ENCODE measurements at places on chromosomes 13 and 19.

- no peak for DNase-seq
Observed at GRCh38 chr13:100275746-100276145, 186.9 kb downstream of the PCCA start.

DNA sequence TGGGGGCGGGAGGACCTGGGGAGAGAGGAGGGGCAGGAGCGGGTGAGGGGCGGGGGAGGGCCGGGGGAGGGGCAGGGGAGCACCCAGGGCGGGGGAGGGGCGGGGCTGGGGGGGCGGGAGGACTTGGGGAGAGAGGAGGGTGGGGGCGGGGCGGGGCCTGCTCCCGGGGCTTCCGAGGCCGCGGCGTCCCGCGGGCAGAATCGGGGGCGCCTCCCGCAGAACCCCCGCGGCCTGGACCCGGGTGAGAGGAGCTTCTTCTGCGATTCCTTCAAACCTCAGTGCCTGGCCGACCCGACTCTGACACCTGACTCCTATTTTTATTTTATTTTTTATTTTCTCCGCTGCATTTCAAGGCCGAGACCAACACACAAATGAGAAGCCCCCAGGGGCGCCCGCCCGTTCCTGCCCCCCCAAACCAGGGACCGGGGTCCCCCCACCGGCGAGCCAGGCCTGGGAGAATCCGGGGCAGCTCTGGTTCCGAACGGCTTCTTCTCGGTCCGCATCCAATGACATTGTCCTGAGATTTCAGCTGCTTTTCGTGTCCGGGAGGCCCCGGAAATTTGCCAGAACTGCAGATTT is 470 bp upstream of the GRTP1 start:
- no peak for DNase-seq

DNA sequence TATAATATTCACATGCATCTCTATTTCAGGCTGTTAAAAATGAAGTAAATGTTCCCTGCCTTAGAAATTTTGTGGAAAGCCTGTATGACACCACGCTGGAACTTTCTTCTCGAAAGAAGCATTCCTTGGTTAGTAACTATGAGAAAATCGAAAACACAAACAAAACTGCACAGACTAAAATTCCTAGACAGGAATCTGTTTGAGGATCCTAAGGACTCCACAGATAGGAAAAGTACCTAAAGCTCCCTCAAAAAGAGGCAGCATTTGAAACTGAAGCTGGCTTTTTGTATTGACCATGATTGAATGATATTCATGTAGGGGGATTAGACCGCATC is 103.4 kb downstream of the FRY start:
- DNase-seq: no peak

GRCh38 chr13:91904005-91904404 is 505.6 kb downstream of the GPC5 start:
- no peak for DNase-seq

DNA sequence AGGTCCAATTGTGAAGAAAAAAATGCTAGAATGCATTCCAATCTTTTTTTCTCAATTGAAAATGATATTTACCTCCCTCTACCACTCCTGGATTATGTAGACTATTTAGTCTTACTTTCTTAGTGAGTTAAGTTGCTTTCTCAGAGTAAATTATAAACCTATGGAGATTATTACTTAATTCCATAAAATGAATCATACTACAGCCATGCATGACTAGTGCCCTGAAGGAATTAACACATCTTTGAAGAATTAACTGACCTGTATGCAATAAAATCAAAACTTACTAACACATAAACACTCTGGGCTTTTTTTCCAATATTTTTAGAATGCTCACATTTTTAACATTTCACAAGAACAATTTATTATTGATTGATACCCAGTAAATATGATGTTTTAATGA is 379.4 kb upstream of the DACH1 start:
- no peak for DNase-seq

DNA sequence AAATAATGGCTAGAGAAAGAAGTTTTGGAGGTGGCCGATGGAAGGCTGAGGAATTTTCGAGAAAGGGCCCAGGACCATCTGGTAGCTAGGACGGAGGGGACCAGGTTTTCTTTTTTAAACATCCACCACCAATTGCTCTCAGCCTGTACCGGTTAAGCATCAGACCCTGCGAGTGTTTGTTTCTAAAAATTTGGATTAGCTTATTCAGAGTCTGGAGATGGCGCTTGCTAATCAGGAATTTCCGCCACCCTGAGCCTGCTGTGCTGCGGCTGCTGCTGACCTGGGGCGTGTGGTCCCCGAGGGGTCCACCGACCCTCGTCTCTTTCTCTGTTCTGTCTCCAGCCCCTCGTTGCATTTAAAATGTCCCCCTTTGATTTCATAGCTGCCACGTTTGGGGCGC is 2.0 kb downstream of the UHRF1 start:
- DNase-seq: no peak

GRCh38 chr19:54024660-54025059 is 33.2 kb downstream of the CACNG6 start:
- no peak for DNase-seq

- no peak for DNase-seq
Observed at GRCh38 chr19:35720648-35721047, 2.8 kb downstream of the KMT2B start.

- DNase-seq: no peak
Observed at GRCh38 chr13:33934343-33934742, 116.4 kb downstream of the RFC3 start.

DNA sequence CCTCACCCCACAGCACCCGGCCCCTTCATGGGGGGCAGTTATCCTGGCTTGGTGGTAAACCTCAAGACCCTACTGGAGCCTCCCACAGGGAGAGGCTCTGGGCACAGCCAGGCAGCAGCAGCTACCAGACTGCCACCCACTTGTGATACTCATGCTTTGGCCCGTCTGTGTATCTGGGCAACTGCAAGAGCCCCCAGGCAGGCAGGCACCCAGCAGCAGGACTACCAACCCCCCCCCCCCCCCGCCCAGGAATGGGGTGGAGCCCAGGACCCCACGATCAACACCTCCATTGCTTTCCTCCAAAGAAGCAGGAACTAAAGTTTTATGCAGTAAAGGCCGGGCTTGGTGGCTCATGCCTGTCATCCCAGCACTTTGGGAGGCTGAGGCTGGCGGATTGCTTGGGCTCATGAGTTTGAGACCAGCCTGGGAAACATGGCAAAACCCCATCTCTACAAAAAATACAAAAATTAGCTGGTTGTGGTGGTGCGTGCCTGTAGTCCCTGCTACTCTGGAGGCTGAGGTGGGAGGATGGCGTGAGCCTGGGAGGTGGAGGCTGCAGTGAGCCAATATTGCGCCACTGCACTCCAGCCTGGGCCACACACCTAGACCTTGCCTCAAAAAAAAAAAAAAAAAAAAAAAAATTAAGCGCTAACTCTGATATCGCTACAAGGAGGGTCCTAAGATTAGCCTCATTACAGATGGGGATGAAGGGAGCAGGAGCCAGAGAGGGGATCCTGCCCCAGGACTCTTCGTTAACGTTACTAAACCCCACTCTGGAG is 1.1 kb upstream of the LYL1 start:
- no peak for DNase-seq

DNA sequence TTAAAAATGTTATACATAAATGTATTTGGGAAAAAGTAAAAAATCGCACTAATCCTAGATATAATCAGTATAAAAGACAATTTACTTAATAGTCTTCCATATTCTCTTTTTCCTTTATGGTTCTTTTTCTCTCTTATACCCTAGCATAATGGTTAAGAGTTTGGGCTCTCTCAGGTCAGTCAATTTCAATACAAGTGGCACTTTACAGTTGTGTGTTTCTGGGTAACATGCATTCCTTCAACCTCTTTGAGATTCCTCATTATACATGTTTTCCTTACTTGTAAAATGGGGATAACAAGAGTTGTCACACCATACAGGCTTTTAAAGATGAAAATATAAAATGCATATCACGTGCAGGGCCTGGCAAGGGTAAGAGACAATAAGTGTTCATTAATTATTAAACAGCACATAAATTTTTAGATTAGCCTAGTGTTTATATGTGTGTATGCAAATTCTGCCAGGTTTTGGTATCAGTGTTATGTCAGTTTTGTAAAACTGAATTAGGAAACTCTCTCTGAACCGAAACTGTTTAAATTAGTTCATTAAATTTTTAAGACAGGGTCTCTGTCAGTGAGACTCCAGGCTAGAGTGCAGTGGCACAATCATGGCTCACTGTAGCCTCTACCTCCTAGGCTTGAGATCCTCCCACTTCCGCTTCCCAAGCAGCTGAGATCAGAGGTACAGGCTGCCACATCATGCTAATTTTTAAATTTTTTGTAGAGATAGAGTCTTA is 49.8 kb downstream of the ELF1 start:
- no peak for DNase-seq

- peak; percentile 93 for DNase-seq
Observed at GRCh38 chr13:101289764-101290163, 126.5 kb downstream of the NALCN start.

- no peak for DNase-seq
Observed at GRCh38 chr13:73870970-73871935, 263.0 kb downstream of the KLF12 start.

DNA sequence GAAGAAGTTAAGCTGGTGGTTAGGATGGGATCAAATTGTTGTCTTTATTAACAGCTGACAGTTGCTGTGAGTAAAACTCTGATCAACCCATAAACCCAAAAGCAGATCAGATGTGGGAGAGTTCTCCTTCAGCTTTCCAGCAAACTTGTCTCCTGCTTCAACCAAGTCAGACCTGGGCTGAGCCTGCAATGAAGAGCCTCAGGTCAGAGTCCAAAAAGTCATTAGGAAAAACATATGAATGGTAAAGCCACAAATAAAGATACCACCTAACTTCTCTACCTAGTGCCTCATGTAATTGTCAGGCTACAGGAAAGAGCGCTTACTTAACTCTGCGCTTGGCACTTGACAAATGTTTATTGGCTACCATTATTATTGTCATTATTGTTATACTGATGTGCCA is 21.9 kb upstream of the UBE2L5 start:
- no peak for DNase-seq

GRCh38 chr13:113403255-113404104 is 39.5 kb upstream of the GRTP1 start:
- DNase-seq: no peak

Measured in NCI-H1436 (cell line).